ENCODE measurements at places on chromosomes 1 and 21. TPM values are rescaled to one million over a fixed set of nuclear protein-coding genes. Genes with fewer than 3 reads are reported as not detected.

DNA sequence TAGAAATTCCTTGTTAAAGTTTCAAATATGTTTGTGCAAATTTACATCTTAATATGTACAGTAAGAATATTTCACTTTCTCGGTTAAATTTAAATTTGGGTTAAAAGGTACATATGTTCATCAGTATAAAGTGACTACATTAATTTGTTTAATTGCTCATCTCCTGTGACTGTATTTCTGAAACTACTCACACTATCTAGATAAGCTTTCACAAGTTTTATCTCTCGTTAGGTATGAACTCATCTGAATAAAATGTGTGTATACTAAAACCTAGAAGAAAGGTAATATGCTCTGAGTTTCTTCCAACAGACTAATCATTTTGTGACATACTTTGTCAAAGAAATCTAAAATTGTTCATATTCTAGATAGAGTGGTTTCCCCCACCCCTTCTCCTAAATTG is 150.7 kb downstream of the PATJ start:
- no peak for DNase-seq
- no peak overlapping the region for H3K27ac ChIP-seq
- no peak overlapping the region for H3K4me3 ChIP-seq
- no peaks in the 10 kb centered on the region for H3K4me1 ChIP-seq

GRCh38 chr1:200247518-200247917 is 162.3 kb downstream of the ZNF281 start:
- H3K36me3 ChIP-seq = no peaks in the 10 kb centered on the region
- no peak for DNase-seq
- H3K27ac ChIP-seq = no peak overlapping the region
- peaks cover 22% of the 10 kb centered on the region for H3K27me3 ChIP-seq

- DNase-seq = no peak
- H3K4me1 ChIP-seq = no peaks in the 10 kb centered on the region
- H3K27me3 ChIP-seq = peaks cover 8% of the 10 kb centered on the region
- no peak overlapping the region for H3K27ac ChIP-seq
- H3K36me3 ChIP-seq = no peaks in the 10 kb centered on the region
- H3K4me3 ChIP-seq = no peak overlapping the region
Observed at GRCh38 chr1:208834381-208835096, 590.4 kb upstream of the PLXNA2 start.

GRCh38 chr1:38117444-38117887 is 70.9 kb upstream of the POU3F1 start:
- peaks cover 16% of the 10 kb centered on the region for H3K27me3 ChIP-seq
- no peak for DNase-seq
- no peak overlapping the region for H3K27ac ChIP-seq
- no peak overlapping the region for H3K4me3 ChIP-seq
- no peaks in the 10 kb centered on the region for H3K36me3 ChIP-seq

- H3K27me3 ChIP-seq = peaks cover 7% of the 10 kb centered on the region
- no peak for DNase-seq
- H3K4me1 ChIP-seq = peaks cover 31% of the 10 kb centered on the region
- no peaks in the 10 kb centered on the region for H3K36me3 ChIP-seq
- H3K27ac ChIP-seq = no peak overlapping the region
Observed at GRCh38 chr1:150550222-150551050, 1.2 kb downstream of the ADAMTSL4 start.

- H3K27ac ChIP-seq = peak overlapping the region; percentile 82
- peaks cover 8% of the 10 kb centered on the region for H3K36me3 ChIP-seq
- peaks cover 40% of the 10 kb centered on the region for H3K27me3 ChIP-seq
Observed at GRCh38 chr1:156114919-156115513, 505 bp downstream of the LMNA start.

DNA sequence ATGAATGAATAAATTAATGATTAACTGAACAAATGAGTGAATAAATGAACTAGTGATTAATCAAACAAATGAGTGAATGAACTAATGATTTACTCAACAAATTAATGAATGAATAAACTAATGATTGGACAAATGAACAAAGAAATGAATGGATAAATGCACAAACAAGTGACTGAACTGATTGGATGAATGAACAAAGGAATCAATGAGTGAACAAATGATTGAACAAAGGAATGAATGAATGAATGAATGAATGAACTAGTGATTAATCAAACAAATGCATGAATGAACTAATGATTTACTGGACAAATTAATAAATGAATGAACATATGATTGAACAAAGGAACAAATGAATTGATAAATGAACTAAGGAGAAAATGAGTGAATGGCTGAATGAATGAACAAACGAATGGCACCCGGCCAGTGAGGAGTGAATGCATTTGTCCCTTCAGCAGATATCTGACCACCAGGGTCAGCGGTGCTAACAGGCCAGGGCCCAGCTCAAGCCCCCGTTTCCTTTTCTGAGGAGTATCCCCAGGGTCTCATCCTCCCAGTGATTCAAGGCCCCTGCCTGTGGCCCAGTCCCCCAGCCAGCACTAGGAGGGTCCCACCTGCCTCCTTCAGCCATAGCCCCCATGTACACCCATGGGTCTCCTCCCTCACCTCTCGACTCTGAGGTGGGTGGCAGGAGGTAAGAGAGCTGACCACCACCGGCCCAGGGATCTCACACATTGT is 49.9 kb downstream of the WNT9A start:
- H3K36me3 ChIP-seq = no peaks in the 10 kb centered on the region
- no peak overlapping the region for H3K27ac ChIP-seq
- no peaks in the 10 kb centered on the region for H3K4me1 ChIP-seq
- no peak for DNase-seq

DNA sequence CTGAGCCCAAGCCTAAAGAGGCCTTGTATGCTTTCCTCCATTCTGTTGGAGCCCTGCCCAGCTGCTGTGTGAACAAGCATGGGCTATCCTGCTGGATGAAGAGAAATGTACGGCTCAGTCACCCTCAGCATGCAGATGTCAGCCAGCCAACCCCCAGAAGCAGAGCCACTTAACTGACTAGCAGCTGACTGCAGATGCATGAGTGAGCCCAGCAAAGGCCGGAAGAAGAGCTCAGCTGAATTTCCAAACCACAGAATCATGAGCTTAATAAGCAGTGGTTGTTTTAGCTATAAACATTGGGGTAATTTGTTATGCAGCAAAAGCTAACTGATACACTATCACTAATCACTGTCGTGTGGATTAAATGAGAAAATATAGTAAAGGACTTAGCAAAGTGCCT is 39.0 kb downstream of the FOXO6 start:
- DNase-seq = no peak
- no peak overlapping the region for H3K27ac ChIP-seq
- no peaks in the 10 kb centered on the region for H3K36me3 ChIP-seq
- H3K4me1 ChIP-seq = peaks cover 5% of the 10 kb centered on the region
- no peak overlapping the region for H3K4me3 ChIP-seq

- H3K27ac ChIP-seq = no peak overlapping the region
- no peaks in the 10 kb centered on the region for H3K4me1 ChIP-seq
- no peaks in the 10 kb centered on the region for H3K36me3 ChIP-seq
Observed at GRCh38 chr1:216686860-216687766, 36.1 kb downstream of the ESRRG start.

- no peak overlapping the region for H3K27ac ChIP-seq
- H3K27me3 ChIP-seq = peaks cover 55% of the 10 kb centered on the region
- no peaks in the 10 kb centered on the region for H3K36me3 ChIP-seq
Observed at GRCh38 chr1:110433803-110434202, 17.1 kb upstream of the PROK1 start.

The ILDR2 gene
- polyA plus RNA-seq = 0.33 TPM

The ETV3L gene
- not detected for polyA plus RNA-seq
